Activated naive CD8-positive, alpha-beta T cell treated with anti-CD3 and anti-CD28 coated beads for 36 hours (primary cell): ENCODE measurements at places on chromosomes 4 and X. TPM values are rescaled to one million over a fixed set of nuclear protein-coding genes. Genes with fewer than 3 reads are reported as not detected.

Gene PTTG2
- not detected for total RNA-seq

Gene ETDA
- total RNA-seq, result not detected

Gene TRIM75
- not detected for total RNA-seq

Gene ERCC6L
- 13.7 TPM for total RNA-seq

Gene FGF2
- total RNA-seq, result 2.0 TPM

Gene C4orf36
- not detected for total RNA-seq

- no peaks in the 10 kb centered on the region for H3K27me3 ChIP-seq
- H3K4me1 ChIP-seq, result no peaks in the 10 kb centered on the region
- H3K27ac ChIP-seq, result no peak overlapping the region
- H3K36me3 ChIP-seq, result peaks cover 3% of the 10 kb centered on the region
- DNase-seq, result no peak
Measured at GRCh38 chr4:89482251-89482650, 174.7 kb upstream of the GPRIN3 start.

DNA sequence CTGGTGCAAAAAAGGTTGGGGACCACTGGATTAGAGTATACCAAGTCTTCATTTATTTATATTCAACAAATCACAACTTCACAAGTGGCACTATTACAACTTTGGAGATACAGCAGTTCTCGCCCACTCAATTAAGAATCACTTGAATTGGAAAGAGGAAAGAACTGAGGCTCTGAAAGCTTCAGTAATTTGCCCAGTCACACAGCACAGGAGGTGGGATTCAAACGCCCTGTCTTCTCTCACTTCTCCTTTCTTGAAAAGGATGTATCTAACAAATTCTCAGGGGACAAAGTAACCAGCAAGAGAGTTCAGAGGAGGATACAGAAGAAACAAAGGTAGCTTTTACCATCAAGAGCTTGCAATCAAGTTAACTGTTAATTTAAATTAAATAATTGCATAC lies 12.4 kb downstream of the SMIM14 start:
- no peak for DNase-seq
- H3K4me3 ChIP-seq, result no peak overlapping the region
- peaks cover 4% of the 10 kb centered on the region for H3K4me1 ChIP-seq
- no peak overlapping the region for H3K27ac ChIP-seq

- H3K4me1 ChIP-seq, result no peaks in the 10 kb centered on the region
- no peak for DNase-seq
- H3K27ac ChIP-seq, result no peak overlapping the region
- H3K36me3 ChIP-seq, result no peaks in the 10 kb centered on the region
- no peak overlapping the region for H3K4me3 ChIP-seq
Measured at GRCh38 chr4:71396382-71396781, 57.6 kb downstream of the SLC4A4 start.

DNA sequence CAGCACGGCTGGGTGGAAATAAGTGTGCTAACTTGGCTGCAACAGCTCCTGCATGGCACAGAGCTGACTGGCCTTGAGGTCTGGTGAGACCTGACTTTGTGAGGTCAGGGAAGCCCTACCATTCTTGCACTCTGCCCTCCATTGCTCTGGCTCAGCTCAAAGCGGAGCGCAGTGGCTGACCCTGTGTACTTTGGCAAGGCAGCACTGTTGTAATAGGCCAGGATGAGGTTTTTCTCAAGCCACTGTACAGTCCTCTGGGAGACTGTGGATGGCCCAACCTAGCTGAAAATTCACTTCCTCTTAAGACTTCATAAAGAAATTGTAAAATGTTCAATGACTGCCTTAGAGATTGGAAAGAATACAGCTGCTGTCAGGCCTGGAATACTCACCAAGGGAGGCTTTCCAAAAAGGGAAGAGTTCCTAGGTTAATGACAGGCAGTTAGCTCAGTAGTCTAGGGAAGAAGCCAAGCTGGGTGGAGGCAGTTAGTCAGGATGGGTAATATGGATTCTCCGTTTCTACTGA lies 129.8 kb downstream of the GUCY2F start:
- DNase-seq, result no peak
- H3K36me3 ChIP-seq, result no peaks in the 10 kb centered on the region
- peaks cover 2% of the 10 kb centered on the region for H3K4me1 ChIP-seq
- H3K27ac ChIP-seq, result no peak overlapping the region
- peaks cover 3% of the 10 kb centered on the region for H3K27me3 ChIP-seq
- H3K4me3 ChIP-seq, result no peak overlapping the region

DNA sequence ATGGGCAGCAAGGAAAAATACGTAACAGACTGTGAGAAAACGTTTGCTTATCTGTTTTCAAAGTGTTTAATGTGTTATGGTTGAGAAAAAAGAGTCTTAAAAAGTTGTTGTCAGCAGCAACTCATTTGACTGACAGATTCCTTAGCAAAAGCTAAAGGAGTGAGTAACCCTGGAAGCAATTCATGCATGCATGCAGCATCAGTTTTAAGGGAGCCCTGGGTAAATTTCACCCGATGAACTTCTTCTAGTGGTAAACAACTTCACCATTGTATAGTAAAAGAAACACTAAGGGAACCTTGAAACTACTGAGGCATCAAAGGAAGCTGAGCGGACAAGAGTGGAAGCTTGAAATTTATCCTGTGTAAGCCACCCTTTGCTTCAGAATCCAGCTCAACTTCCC lies 583.2 kb upstream of the INTU start:
- H3K36me3 ChIP-seq, result no peaks in the 10 kb centered on the region
- no peaks in the 10 kb centered on the region for H3K27me3 ChIP-seq
- no peaks in the 10 kb centered on the region for H3K4me1 ChIP-seq
- no peak for DNase-seq
- no peak overlapping the region for H3K27ac ChIP-seq
- H3K4me3 ChIP-seq, result no peak overlapping the region

DNA sequence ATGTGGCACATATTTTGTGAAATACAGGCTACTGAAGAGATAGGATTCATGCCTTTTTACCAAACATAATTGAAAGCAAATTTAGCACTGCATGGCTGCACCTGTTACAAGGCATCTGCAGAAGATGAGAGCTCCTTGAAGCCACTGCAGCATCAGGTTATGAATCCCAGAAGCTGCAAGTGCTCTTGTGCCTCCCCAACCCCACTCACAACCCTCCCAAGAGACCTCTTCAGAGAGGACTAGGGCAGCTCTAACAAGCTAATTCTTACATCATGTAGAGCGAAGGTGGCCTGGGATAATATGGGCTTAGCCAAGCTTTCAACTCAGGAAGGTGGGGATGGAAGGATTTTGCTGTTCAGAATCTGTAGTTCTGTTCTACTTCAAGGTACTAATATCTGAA lies 27.2 kb downstream of the MFAP3L start:
- H3K27ac ChIP-seq, result no peak overlapping the region
- H3K4me3 ChIP-seq, result no peak overlapping the region
- peaks cover 4% of the 10 kb centered on the region for H3K4me1 ChIP-seq
- DNase-seq, result no peak

GRCh38 chrX:21840193-21840545 lies 752 bp downstream of the MBTPS2 start:
- H3K36me3 ChIP-seq, result peaks cover 4% of the 10 kb centered on the region
- peak overlapping the region; percentile 90 for H3K27ac ChIP-seq
- peak overlapping the region; percentile 88 for H3K4me3 ChIP-seq
- H3K27me3 ChIP-seq, result no peaks in the 10 kb centered on the region
- peaks cover 9% of the 10 kb centered on the region for H3K4me1 ChIP-seq

DNA sequence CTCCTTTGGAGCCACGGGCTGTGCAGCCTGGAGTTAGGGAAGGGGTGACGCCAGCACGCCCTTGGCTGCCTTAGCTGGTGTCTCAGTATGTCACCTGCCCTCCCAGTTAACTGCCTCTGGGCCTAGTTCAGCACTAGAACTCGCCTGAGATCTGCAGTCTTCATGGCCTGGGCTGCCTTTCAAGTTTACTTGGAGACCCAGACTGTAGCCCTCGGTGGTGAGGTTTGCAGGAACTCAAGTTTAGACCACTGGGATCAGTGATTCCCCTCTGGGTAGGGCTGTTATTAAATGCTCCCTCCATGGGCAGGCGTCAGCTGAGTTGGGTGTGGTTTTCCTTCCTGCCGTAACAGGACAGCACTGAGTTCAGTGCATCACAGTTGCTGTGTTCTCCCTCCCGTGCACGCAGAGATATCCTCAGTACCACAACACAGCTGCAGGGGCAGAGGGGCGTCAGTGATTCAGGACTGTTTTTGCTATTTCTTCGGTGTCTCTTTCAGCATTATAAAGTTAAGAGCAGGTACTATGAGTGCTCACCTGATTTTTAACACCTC lies 30.5 kb downstream of the PLAC8 start:
- H3K4me3 ChIP-seq, result no peak overlapping the region
- peak; percentile 42 for DNase-seq
- peaks cover 40% of the 10 kb centered on the region for H3K4me1 ChIP-seq
- H3K27me3 ChIP-seq, result no peaks in the 10 kb centered on the region
- H3K36me3 ChIP-seq, result peaks cover 31% of the 10 kb centered on the region

DNA sequence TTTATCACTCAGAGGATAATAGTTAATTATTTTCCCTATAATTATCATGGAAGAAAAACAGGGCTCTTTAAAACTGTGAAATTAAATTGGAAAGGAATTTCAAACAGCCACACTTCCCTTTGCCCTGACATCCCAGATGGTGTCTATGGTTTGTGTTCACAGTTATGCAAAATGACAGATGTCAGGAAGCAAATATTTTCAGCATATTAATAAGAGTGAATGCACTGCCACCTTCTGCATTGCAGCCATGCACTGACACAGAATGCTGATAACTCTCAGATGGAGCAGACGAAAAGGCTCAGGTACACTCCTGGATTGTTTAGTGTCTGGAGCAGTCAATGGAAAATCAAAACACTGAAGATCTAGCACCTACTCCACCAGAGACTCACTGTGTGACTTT lies 57.6 kb downstream of the RWDD4 start:
- no peak overlapping the region for H3K4me3 ChIP-seq
- DNase-seq, result no peak
- no peaks in the 10 kb centered on the region for H3K36me3 ChIP-seq

DNA sequence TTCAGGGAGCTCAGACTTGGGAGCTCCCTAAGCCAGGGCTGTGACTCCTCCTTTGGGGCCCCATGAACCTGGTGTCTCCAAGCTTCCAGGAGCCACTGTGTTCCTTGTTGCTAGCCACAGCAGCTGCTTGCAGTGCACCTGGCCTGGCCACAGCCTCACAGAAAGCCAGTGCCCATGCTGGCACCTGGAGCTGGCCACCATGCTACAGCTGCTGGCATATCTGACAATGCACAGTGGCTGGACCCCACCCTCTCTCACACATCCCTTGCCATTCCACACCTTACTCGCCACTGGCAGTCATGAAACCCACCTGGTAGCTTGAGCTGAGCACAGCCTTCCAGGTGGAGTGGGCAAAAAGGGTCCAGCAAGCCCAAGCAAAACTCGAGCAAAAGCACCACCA lies 441.7 kb downstream of the ARAP2 start:
- no peaks in the 10 kb centered on the region for H3K36me3 ChIP-seq
- no peak for DNase-seq
- H3K4me3 ChIP-seq, result no peak overlapping the region
- H3K27me3 ChIP-seq, result no peaks in the 10 kb centered on the region
- no peaks in the 10 kb centered on the region for H3K4me1 ChIP-seq
